ENCODE measurements at places on chromosomes 7 and 10.

- H3K4me1 ChIP-seq, result no peaks in the 10 kb centered on the region
- no peak overlapping the region for H3K27ac ChIP-seq
- H3K4me3 ChIP-seq, result no peak overlapping the region
- H3K27me3 ChIP-seq, result no peaks in the 10 kb centered on the region
These were observed 40.0 kb downstream of the TNKS2 start for GRCh38 chr10:91838199-91838598.

GRCh38 chr10:12375076-12375504 is 25.7 kb downstream of the CAMK1D start:
- no peaks in the 10 kb centered on the region for H3K36me3 ChIP-seq
- H3K4me3 ChIP-seq, result no peak overlapping the region
- no peaks in the 10 kb centered on the region for H3K27me3 ChIP-seq
- no peak overlapping the region for H3K27ac ChIP-seq

GRCh38 chr10:4498711-4499251 is 327.2 kb upstream of the AKR1E2 start:
- peaks cover 19% of the 10 kb centered on the region for H3K4me1 ChIP-seq
- peak overlapping the region; percentile 84 for H3K27ac ChIP-seq
- H3K4me3 ChIP-seq, result no peak overlapping the region

- H3K4me1 ChIP-seq, result no peaks in the 10 kb centered on the region
- no peak for DNase-seq
- no peak overlapping the region for H3K4me3 ChIP-seq
- H3K27me3 ChIP-seq, result no peaks in the 10 kb centered on the region
These were observed 476.5 kb downstream of the CALN1 start for GRCh38 chr7:71935674-71936073.

GRCh38 chr10:43707770-43708169 is 59.1 kb upstream of the ZNF32 start:
- no peak overlapping the region for H3K4me3 ChIP-seq
- DNase-seq, result peak; percentile 43
- no peaks in the 10 kb centered on the region for H3K4me1 ChIP-seq

- H3K27ac ChIP-seq, result no peak overlapping the region
- DNase-seq, result no peak
- no peaks in the 10 kb centered on the region for H3K36me3 ChIP-seq
- H3K4me3 ChIP-seq, result no peak overlapping the region
These were observed 58.9 kb upstream of the PPP1R9A start for GRCh38 chr7:94848531-94848930.

GRCh38 chr7:1942941-1943289 is 272.8 kb downstream of the ELFN1 start:
- H3K4me3 ChIP-seq, result no peak overlapping the region
- no peak overlapping the region for H3K27ac ChIP-seq
- DNase-seq, result no peak
- peaks cover 3% of the 10 kb centered on the region for H3K4me1 ChIP-seq
- H3K27me3 ChIP-seq, result no peaks in the 10 kb centered on the region

GRCh38 chr7:24740871-24741270 is 16.4 kb downstream of the GSDME start:
- H3K27me3 ChIP-seq, result no peaks in the 10 kb centered on the region
- H3K4me3 ChIP-seq, result no peak overlapping the region
- DNase-seq, result no peak

GRCh38 chr7:82241356-82241755 is 202.2 kb downstream of the CACNA2D1 start:
- H3K4me3 ChIP-seq, result no peak overlapping the region
- no peaks in the 10 kb centered on the region for H3K27me3 ChIP-seq
- no peak for DNase-seq
- no peaks in the 10 kb centered on the region for H3K36me3 ChIP-seq
- H3K4me1 ChIP-seq, result no peaks in the 10 kb centered on the region

Measured in stomach (tissue), 19 donors.